CD4-positive, alpha-beta T cell treated with Interleukin-15 for 4 hours (primary cell): ENCODE measurements at places on chromosomes 11 and 22.
A peak's percentile ranks its signal among the peaks of the same experiment; 100 is the strongest.

GRCh38 chr11:85062659-85063058 lies 564.5 kb downstream of the DLG2 start:
- DNase-seq, result no peak

DNA sequence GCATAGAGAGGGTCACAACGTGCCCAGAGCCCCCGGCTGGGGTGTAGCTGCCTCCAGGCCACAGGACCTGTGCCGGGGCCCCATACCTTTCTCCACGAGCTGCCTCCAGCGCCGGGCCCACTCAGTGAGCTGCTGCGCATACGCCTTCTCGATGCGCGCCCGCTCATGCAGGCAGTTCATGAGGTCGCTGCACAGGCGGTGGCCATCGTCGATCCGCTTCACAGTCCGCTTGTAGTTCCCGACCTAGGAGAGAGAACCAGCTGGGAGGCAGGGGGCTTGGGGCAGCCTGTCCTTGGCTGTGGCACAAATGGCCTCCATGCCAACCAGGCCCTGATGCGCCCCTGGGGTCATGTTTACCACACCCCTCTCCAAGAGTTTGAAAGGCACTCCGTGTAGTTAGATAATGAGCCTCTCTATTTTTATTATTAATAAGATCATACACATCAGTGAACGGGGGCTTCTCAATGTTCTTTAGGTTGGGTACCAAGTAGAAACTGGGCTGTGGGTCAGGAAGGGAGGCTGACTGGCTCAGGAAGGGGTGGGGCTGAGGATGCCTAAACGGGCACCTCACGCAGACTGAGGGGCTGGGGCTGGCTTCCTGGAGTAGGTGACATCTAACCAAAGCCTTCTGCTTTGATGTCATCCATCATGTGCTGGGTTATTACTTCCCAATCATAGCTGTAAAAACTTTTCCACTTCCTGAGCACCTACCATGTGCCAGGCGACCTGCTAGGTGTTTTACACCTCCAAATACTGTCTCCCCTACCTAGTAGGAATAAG lies 36.5 kb upstream of the ARFGAP3 start:
- peak; percentile 20 for DNase-seq

- DNase-seq, result no peak
Measured at GRCh38 chr11:95897731-95898130, 26.2 kb downstream of the MTMR2 start.

DNA sequence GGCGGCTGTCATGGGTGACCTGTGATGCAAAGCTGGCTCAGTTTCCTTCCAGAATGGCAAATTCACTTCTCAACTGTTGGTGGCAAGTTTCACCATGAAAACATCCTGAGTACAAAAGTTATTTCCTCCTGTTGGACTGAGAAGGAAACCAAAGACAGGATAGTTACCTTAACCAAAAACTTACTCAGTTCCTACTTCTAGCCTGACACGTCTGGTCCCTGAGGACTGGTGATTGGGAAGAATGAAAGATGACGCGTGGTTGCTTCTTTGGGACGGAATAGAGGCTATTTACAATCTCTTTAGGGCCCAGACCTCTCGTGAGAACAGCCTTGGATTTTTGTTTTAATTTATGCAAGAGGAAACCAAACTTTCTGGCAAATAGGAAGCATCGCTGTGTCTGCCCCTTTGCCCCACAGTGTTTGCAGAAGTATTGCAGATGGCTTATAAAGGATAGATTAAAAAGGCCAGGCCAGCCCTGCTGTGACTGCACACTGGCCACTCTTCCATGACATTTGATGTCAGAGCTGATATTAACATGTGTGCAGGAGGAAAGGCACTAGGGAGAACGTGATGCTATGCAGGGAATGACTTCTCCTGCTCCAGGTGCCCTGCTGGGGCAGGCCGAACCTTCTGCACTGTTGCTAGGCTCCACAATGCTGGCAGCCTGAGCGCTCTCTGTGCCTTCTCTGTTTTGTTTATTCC lies 7.6 kb downstream of the VPS26B start:
- no peak for DNase-seq

GRCh38 chr11:11663907-11664306 lies 42.1 kb upstream of the GALNT18 start:
- DNase-seq, result no peak

DNA sequence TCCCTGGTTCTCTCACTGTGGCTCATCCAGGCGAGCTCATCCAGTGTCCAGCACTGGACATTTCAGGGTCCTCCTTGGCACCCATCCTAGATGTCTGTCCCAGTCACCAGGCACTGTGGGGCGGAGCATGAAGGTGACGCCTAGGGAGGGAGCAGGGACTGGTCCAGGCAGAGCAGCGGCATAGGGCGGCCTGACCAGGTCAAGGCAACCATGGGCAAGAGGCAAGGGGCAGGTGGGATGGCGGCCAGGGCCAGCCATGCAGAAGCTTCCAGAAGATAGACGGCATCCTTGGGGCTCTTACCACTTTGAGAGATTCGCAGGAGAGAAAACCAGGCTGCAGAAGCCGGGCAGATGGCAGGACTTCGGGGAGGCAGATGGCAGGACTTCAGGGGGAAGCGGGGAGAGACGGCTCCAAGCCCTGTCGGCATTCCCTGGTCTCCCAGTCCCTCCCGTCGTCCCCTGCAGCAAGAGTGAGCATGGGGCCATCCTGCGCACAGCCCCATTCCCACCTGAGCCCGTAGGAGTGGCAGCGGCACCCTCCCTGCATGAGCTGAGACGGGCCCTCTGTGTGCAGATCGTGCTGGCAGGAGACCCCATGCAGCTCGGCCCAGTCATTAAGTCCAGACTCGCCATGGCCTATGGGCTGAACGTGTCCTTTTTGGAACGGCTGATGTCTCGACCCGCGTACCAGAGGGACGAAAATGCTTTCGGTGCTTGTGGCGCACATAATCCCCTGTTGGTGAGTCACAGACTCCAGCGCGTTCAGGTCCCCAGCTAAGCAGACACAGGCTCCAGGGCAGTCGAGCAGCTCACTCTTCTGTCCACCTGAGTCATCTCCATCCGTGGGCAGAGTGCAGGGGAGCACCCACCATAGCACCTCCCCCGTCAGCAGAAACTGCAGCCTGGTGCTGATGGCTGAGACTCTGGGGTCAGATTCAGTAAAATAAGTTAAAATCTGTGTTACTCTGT lies 20.1 kb upstream of the PANX2 start:
- no peak for DNase-seq

DNA sequence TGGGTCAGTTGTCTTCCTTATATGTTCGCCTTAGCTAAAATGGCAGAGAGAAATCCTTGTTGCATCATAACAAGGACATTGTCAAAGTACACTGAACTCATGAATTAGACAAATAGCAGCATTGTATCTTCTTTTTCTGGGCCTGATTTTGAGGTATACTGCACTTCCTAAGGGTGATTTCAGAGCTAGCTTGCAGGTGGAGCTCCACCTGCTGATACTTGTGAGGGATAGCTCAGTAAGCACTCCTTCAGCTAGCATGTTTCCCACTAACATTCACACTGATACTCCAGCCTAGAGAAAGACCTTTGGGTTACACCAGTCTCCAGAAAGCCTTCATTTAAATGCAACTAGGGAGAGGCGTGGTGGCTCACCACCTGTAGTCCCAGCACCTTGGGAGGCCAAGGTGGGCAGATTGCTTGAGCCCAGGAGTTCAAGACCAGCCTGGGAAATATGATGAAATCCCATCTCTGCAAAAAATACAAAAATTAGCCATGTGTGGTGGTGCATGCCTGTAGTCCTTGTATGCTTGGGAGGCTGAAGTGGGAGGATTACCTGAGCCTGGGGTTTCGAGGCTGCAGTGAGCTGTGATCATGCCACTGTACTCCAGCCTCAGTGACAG lies 29.8 kb downstream of the JAM3 start:
- no peak for DNase-seq

- peak; percentile 90 for DNase-seq
Measured at GRCh38 chr11:118051611-118052461, 25.0 kb upstream of the TMPRSS4 start.

- no peak for DNase-seq
Measured at GRCh38 chr11:121552154-121552553, 99.4 kb upstream of the SORL1-AS1 start.
